Activated T-cell treated with anti-CD3 and anti-CD28 coated beads, Interleukin-2, amount 50 U/mL, for 1 hour (primary cell): ENCODE measurements at places on chromosomes 2 and 18.
A peak's percentile ranks its signal among the peaks of the same experiment; 100 is the strongest.

- no peak for DNase-seq
Measured at GRCh38 chr2:104786821-104787220, 67.1 kb upstream of the POU3F3 start.

DNA sequence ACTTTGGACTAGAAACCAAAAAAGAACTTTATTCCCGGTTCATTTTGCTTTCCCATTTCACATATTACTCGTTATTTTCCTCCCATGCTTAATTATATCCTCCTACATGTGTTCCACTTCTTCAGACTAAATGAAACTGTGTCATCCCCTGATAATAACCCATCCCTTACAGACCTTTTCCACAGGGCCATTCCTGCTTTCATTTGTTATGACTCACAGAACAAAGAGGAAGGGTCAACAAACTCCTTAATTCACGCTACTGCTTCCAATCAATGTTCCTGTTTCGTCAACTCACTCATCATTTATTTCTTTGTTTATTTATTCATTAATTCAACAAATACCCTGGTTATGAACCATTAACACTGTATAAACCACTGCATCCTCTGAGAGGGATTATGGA, 104.5 kb downstream of the ZEB2 start:
- DNase-seq = no peak

DNA sequence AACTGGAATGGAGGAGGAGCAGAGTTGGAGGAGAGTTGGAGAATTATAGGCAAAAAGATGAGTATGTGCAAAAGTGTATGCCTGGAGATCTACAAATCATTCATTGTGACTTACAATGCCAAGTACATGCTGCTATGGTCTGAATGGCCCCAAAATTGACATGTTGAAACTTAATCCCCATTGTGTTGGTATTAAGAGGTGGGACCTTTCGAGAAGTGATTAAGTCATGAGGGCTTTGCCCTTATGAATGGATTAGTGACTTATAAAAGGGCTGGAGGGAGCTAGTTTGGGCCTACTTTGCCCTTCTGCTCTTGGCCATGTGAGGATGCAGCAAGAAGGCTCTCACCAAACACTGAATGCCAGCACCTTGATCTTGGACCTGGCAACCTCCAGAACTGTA, 6.3 kb upstream of the RBMS1 start:
- no peak for DNase-seq

DNA sequence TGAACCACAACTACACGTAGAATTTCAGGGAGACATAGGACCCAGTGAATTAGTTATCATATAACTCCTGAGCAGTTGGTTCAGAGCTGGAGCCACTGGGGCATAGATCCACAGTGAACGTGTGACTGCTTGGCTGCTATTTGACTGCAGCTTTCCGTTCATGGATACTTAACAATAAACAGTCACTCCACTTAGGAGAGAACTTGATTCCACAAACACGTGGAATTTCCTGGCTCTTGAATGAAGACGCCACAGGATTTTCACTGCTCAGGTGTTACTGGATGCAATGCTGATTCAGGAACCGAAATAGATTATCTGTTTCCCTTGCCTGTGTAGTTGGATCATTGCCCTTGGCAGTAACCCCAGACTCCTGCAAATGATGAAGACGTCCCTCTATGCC, 679.1 kb upstream of the ZEB2 start:
- no peak for DNase-seq

GRCh38 chr2:85089585-85089984, 43.6 kb upstream of the TCF7L1 start:
- no peak for DNase-seq

DNA sequence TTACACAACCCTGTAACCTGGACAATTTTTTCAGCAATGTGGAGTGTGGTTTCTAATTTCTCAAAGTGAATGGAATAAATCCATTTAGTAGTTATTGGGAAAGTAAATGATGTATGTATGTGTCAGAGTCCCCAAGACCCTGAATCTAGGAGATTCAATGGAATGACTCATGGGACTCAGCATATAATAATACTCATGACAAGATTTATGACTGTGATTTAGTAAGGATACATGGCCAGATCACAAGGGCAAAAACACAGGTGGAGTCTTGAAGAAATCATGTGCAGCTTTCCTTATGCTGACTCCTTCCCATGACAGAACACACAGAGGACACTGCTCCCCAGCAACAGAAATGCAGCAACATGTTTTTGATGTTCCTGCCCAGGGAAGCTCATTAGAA, 1877.7 kb upstream of the LRRTM1 start:
- no peak for DNase-seq

GRCh38 chr2:69724540-69725159, 17.3 kb upstream of the ANXA4 start:
- peak; percentile 87 for DNase-seq

GRCh38 chr2:191228861-191229260, 16.3 kb upstream of the MYO1B start:
- DNase-seq = no peak
